NCI-H69 (cell line): ENCODE measurements at places on chromosomes 1 and 21.

DNA sequence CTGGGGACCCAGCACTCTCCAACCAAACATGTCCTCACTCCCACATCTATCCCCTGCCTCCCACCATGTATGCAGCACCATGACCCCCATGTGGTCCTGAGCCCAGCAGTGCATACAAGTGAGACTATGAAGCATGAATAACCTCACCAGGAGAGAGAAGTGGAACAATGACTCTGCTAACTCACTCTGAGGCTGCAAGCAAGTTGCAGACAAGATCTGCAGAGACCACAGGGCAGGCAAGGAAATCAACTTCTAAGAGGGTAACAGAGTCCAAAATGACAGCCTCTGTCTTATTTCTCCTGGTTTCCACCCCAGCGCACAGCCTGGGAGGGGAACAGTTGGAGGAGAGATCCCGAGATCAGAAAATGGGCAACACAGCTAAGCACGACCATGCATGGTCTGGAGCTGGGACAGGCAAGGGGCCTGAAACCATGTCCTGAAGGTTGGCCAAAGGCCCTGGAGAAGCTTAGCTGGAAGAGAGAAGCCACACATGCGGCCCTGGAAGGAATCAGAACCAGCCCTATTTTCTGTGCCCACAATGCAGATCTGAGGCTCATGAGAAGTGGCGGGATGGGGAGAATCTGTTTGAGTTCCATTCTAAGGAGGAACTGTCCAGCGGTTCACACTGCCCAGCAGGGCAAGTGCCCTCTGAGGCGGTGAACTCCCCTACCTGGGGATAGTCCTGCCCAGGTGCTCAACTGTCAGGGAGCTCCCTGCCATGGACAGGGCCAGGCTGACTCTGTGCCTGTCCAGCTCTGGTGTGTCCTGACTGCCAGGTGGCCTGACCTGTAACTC is 12.5 kb upstream of the REN start:
- DNase-seq = no peak

GRCh38 chr1:222905151-222905550 is 90.3 kb downstream of the DISP1 start:
- DNase-seq = peak; percentile 74

- DNase-seq = no peak
These were observed 22.9 kb downstream of the ELAPOR1 start for GRCh38 chr1:109136766-109137165.

GRCh38 chr1:40096977-40097782 is at the start of gene PPT1:
Gene PPT1 (minus strand): TSS chr1:40097252. CDS start chr1:40097238, 14 bp downstream.
- DNase-seq = peak; percentile 86

DNA sequence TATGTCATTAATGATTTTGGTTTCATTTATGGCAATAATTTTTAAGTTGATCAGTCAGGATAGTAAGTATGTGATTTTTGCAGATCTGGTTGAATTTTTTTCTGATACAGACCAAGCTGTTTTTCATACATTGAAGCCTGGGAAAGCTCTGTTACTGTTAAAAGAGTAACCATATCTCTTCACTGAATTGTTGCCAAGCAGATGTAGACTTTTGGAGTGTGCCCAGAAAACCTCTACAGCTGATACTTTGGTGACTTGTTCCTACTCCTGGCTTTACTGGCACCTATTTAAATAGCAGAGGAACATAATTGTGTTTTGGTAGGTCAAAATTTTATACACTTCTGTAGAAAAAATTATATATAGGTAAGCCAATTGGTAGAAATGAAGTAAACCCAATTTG is 49.4 kb downstream of the NFIA start:
- peak; percentile 37 for DNase-seq

GRCh38 chr1:170010443-170010842 is 64.1 kb downstream of the KIFAP3 start:
- DNase-seq = peak; percentile 61

DNA sequence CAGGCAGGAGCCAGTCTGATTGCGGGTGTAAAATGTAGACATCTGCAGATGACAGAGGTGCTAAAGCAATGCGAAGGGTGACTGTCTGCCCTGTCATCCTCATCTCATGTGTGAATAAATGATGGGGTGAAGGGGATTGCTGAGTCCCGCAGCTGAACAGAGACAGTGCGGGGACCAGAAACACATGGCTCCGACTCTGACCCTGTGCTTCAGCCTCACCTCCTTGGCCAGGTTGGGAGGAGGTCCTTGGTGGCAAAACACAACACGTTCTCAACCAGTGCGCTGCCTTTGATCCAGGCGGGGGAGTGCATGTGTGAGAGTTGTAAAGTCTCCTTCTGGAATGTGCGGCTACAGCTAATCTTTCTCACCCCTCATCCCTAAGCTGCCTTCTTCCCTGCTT is 32.0 kb upstream of the TTC22 start:
- DNase-seq = no peak

GRCh38 chr21:46206163-46207005 is 22.1 kb upstream of the SPATC1L start:
- no peak for DNase-seq

GRCh38 chr1:32538887-32539583 is at the start of gene ZBTB8A:
Gene ZBTB8A (plus strand): TSS chr1:32539427. CDS start chr1:32592932, 53,505 bp downstream.
- DNase-seq = peak; percentile 82

GRCh38 chr1:18673976-18674375 is 43.3 kb downstream of the PAX7 start:
- no peak for DNase-seq

GRCh38 chr1:2937805-2938204 is 83.5 kb upstream of the ACTRT2 start:
- no peak for DNase-seq

DNA sequence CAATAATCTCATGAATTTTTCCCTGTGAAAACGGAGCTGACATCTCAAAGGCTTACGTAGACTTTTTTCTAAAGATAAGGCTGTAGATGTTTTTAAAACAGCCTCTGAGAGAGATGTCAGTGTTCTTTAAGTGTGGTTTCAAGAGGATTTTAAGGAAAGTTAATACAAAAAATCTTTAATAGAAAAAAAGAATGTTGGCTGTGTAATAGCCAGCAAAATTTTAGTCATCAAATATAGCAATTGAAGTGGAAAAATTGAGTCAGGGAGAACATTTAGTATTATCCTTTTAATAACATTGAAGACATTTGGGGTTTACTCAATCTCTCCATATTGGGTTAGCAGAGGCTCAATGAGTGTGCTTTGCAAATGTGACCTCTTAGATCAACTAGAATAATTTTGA is 38.6 kb upstream of the CHRM3 start:
- DNase-seq = no peak

DNA sequence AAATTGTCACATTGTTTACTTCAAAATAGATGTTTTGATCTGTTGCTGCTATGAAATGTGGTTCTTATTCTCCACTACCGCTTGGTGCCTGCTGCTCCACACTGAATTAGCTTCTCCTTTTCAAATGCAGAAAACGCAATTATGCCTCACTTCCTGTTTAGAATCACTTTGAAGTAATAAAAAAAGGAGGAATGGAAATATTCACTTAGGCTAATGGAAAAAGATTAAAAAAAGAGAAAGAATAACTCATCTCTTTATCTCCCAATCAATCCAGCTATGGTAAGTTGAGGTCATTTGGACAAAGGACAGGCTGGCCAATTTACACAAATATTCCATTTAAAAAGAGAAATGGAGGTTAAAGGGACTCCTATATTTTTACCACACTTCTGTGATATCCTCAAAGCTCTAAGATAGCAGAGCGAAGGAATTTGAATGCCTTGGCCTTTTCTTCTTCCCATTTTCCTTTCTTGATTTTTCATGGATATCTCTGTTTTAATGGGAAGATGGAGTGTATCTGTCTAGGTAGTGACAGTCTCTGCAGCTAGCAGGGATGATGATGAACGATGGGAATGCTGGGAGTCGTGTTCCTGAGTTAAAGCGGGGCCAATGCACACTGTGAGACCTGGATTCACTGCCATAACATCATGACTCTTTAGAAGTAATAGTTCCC is 35.7 kb downstream of the RGS5 start:
- DNase-seq = peak; percentile 16

GRCh38 chr1:241592273-241592958 is 47.8 kb downstream of the CHML start:
- DNase-seq = no peak

DNA sequence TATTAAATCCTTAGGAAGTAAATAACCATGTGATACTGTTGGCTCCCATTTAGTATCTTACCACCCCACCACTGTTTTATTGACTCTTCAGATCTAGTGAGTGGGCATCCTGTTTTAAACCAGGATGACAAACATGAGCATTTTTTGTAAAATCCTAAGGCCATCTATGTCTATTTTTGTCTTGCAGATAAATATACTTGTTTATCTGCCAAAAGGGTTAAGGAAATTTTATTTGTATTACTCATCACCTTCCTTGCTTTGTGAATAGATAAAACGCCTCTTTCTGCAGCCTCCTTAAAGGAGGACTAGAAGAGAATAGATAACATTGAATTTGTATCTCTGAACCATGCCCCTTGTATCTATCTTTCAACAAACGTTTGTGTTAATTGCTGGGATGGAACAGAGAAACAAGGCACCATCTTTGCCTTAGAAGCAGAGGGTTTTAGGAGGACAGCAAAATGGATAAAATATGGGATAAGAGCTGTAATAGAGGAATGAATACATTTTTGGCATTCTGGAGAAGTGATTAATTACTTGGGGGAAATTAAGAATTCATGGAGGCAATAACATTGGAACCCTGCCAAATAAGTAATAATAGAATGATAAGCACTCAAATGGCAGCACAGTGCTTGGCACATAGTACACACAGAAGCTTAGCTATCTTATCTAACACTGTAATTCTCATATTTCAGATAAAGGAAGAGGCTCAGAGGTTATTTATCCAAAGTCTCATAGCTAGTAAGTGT is 14.7 kb downstream of the YTHDF2 start:
- no peak for DNase-seq

DNA sequence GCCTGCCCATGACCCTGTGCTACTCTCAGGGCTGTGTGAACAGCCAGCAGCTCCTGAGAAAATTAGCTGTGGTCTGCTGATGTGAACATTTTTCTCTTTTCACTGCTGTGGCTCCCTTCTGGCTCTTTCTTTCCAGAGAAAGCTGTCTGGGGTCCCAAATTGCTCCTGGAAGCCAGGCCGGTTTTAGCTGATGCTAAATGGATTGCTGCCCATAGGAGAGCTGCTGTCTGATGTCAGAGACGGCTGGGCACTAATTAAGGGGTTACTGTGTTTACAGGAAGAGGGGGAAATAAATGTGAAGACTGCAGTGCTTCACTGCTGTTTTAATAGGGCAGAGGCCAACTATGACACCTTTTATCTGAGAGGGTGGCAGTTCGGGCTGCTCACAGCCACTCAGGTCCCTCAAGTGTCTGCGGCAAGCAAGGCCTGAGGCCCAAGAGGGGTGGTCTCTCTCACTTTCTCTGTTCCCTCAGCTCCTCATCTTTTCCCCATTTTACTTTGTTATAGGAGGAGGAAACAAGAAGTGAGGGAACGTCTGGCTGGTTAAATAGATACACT is 106.0 kb upstream of the GNG12 start:
- DNase-seq = peak; percentile 88

DNA sequence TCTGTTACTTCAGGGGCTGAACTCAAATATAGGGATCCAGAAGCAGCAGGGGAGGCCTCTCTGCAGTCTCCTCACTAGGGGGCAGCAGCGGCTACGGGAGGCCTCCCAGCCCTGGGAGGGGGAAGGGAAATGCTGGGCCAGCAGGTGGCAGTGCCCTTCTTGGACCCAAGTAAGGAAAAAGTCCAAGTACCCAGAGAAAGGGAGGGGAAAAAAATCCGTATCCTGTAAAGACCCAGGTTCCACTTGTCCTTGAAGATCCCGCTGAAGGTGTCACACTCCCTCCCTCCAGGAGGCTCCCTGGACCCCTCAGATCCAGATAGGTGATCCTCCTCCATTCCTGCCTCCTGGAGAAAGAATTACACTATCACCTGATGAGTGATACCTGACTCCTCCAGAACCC is 14.1 kb upstream of the NUAK2 start:
- DNase-seq = peak; percentile 89

DNA sequence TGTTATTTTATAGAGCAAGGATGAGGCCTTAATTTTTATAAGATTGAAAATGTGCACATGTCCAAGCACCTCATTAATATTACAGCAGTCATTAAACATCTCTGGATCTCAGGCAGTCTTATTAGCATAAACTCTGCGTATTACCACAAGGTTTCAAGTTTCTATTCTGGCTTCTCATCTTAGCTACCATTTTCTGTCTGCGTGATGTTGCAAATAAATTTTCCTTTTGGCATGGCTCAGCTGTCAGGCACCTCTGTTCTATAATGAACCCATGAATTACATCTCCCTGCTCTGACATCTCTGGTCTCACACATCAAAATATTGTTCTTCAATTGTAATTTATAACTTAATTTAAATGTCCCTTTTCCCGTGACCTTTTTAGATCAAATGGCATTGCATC is 156.5 kb downstream of the SLC45A1 start:
- DNase-seq = peak; percentile 80

DNA sequence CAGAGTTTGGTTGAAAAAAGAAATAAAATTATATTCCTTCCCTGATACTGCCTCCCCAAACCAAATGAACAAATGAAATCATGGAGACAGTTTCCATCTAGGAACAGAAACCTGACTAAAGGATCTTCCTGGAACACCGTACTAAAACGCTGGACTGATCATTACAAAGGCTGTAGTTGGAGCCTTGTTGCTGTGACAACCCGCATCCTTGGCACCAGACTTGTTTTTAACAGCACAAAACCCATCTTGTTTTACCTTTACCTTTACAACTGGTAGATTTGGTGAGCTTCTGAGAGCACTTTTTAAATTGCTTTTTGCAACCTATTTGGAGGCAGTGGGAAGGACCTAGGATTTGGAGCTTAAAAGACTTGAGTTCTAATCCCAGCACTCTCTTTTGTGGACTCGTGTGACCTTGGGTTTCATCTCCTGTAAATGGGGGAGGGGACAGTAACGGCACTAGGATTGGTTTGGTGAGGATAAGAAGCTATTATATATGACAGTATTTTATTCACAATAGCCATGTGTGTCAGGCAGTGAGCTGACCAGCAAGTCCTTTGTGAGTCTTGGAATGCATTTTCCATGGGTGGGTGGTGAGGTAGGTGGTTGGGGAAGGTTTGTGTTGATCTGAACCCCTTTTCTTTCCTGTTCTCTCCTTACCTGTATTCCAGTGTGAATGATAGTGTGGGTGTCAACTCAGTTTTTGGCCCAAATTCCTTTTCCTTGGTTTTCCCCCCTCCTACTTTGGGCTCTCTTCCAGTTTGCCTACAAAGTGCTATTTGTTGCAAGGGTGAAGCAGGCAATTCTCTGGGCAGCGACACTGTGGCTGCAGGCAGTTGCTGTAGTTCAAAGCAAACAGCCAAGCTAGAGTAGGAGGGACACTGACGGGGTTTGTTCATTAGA is 12.6 kb downstream of the LRRC8D start:
- no peak for DNase-seq

DNA sequence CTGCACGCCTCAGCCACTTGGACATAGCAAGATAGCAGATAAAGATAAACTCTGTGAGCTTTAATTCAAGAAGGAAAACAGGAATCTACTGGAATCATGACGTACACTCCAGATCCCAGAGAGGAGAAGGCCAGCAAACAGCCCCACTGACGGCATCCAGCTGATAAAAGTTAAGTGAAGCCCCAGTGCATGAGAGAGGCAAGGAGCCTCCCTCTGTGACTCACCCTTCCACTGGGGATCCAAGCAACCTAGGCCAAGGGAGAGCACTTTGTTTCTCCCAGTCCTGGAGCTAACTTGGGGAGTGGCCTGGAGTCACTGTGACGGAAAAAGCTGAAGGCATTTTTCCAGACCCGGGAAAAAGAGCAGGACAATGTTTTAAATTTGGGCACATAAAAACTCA is 270.0 kb downstream of the AKT3 start:
- DNase-seq = no peak

GRCh38 chr1:182170891-182171461 is 109.5 kb upstream of the ZNF648 start:
- DNase-seq = peak; percentile 14

GRCh38 chr1:35864813-35865212 is 18.2 kb upstream of the AGO1 start:
- peak; percentile 5 for DNase-seq

GRCh38 chr1:27253596-27253995 is 19.2 kb downstream of the WDTC1 start:
- DNase-seq = no peak
